ENCODE measurements at places on chromosomes 16 and 17. TPM values are rescaled to one million over a fixed set of nuclear protein-coding genes. Genes with fewer than 3 reads are reported as not detected.

Gene GPR139
- total RNA-seq, result not detected

Gene KRTAP3-1
- not detected for total RNA-seq

Gene CACNA1H
- 10.8 TPM for total RNA-seq

Gene HSD17B2
- 2.9 TPM for total RNA-seq

Gene WNT3
- 1.5 TPM for total RNA-seq

Gene MYL11
- total RNA-seq, result not detected

DNA sequence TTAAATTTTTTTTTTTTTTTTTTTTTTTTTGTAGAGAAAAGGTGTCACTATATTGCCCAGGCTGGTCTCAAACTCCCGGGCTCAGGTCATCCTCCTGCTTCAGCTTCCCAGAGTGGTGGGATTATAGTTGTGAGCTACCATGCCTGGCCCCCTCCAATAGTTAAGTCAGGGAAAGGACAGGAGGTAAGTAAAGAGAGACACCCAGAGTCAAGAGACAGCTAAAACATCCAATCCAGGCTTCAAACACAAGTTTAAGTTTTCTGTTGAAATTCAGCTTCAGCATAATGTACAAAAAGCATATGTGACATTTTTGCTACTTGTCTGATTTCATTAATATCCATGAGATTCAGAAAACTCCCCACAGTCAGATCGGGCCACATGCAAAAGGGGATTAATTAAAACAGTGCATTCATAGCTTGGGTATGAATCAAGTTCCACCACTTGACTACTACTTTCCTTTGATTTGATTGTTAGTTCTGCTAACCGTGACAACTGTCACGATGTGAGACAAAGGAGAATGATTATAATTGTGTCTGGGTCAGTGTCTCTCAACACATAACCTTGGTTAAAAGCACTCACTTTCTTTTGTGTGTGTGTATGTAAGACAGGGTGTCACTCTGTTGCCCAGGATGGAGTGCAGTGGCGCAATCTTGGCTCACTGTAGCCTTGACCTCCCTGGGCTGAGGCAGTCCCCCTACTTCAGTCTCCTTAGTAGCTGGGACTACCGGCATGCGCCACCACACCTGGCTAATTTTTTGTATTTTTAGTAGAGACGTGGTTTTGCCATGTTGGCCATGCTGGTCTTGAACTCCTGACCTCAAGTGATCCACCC is 184.9 kb downstream of the PARN start:
- DNase-seq, result no peak
- H3K4me3 ChIP-seq, result no peak overlapping the region

DNA sequence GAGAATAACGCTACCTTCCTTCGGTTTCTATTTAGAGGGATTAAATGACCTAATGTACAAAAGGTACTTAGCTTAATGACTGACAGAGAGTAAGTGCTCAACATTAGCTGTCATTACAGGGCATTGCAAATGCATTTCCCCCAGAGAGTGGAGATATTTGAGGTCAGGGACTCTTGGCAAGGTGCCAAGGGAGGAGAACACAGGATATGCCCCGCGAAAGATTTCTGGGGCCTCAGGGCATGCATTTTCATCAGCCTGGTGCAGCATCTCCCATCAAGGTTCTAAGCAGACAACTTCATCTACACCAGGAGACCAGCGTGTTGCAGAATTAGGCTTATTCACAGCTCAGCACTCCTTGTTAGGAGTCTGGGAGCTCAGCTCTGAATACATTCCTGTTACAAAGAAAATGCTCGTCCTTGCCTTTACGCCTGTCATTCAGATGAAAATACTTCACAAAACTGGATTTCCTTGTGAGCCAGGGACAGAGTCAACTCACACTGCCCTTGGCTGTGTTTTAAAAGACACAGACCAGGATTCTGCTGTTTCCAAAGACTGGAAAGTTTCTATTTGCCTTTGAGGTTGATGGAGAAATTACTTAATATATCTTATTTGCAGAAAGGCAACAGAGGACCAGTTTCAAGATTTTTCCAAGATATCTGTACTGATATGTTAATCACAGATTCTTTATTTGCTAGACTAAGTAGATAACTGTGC is 108.2 kb downstream of the VAT1L start:
- H3K27me3 ChIP-seq, result no peaks in the 10 kb centered on the region
- H3K36me3 ChIP-seq, result no peaks in the 10 kb centered on the region

GRCh38 chr17:77771145-77771544 is 187.4 kb upstream of the TNRC6C start:
- no peaks in the 10 kb centered on the region for H3K36me3 ChIP-seq
- H3K27me3 ChIP-seq, result no peaks in the 10 kb centered on the region
- H3K4me1 ChIP-seq, result no peaks in the 10 kb centered on the region
- H3K27ac ChIP-seq, result no peak overlapping the region

DNA sequence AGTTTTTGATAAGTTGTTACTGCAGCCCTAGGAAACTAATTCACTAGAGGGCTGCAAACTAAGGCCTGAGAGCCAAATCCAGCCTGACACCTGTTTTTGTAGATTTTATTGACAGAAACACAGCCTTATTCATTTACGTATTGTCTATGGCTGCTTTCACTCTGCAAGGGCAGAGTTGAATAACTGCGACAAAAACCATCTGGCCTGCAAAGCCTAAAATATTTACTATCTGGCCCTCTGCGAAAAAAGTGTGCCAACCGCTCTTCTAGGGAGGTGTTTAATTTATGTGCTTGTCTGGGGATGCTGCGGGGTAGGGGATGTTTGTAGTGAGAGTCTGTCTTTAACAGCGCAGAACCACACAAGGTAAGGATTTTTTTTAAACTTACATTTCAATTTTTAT is 165.0 kb upstream of the RBFOX1 start:
- no peak overlapping the region for H3K27ac ChIP-seq
- no peaks in the 10 kb centered on the region for H3K36me3 ChIP-seq
- H3K4me1 ChIP-seq, result no peaks in the 10 kb centered on the region
- no peak for DNase-seq

- no peaks in the 10 kb centered on the region for H3K36me3 ChIP-seq
- H3K27ac ChIP-seq, result no peak overlapping the region
- H3K4me1 ChIP-seq, result no peaks in the 10 kb centered on the region
- no peak overlapping the region for H3K4me3 ChIP-seq
- DNase-seq, result no peak
These were observed 88.1 kb downstream of the GOSR1 start for GRCh38 chr17:30565073-30565935.

DNA sequence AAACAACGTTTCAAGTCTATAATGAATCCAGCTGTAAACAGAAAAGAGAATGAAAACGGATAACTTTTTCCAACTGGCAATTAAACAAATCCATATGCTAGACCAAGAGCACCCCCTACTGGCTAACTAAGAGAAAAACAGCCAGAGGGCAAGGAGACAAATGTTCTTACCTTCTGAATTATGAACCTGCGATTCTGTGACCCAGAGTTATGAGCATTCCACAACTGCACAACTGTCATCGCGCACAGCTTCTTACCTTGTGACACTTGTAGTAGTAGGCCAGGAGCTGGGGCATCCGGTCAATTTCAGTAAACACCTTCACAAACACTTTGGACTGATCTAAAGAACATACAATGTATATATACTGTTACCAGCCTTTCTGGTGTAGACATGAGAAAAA is 18.6 kb downstream of the COG7 start:
- DNase-seq, result no peak
- peak overlapping the region; percentile 58 for H3K27ac ChIP-seq
- peaks cover 27% of the 10 kb centered on the region for H3K36me3 ChIP-seq
- no peaks in the 10 kb centered on the region for H3K27me3 ChIP-seq
- H3K4me1 ChIP-seq, result peaks cover 8% of the 10 kb centered on the region

- no peaks in the 10 kb centered on the region for H3K4me1 ChIP-seq
- H3K36me3 ChIP-seq, result no peaks in the 10 kb centered on the region
- no peak overlapping the region for H3K4me3 ChIP-seq
These were observed 365.2 kb downstream of the C16orf95 start for GRCh38 chr16:86951831-86952598.

- no peaks in the 10 kb centered on the region for H3K36me3 ChIP-seq
- no peaks in the 10 kb centered on the region for H3K4me1 ChIP-seq
- no peak for DNase-seq
- H3K4me3 ChIP-seq, result no peak overlapping the region
- H3K27ac ChIP-seq, result no peak overlapping the region
These were observed 2.8 kb upstream of the TNFRSF13B start for GRCh38 chr17:16974569-16975276.

DNA sequence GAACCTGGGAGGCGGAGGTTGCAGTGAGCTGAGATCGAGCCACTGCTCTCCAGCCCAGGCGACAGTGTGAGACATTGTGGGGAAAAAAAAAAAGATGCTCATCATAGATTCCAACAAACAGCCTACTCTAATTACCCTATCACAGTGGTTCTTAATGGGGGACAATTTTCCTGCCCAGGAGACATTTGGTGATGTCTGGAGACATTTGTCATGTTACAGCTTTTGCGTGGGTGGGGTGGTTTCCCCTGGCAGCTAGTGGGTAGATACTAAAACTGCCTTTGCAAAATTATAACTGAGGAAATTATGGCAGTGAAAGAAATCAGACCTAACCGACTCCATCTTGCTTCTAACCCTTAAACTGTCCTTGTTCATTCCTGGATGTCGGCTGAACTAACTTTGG is 92.5 kb upstream of the RBL2 start:
- DNase-seq, result no peak
- H3K27ac ChIP-seq, result no peak overlapping the region
- no peaks in the 10 kb centered on the region for H3K36me3 ChIP-seq
- H3K4me3 ChIP-seq, result no peak overlapping the region
- H3K4me1 ChIP-seq, result no peaks in the 10 kb centered on the region

DNA sequence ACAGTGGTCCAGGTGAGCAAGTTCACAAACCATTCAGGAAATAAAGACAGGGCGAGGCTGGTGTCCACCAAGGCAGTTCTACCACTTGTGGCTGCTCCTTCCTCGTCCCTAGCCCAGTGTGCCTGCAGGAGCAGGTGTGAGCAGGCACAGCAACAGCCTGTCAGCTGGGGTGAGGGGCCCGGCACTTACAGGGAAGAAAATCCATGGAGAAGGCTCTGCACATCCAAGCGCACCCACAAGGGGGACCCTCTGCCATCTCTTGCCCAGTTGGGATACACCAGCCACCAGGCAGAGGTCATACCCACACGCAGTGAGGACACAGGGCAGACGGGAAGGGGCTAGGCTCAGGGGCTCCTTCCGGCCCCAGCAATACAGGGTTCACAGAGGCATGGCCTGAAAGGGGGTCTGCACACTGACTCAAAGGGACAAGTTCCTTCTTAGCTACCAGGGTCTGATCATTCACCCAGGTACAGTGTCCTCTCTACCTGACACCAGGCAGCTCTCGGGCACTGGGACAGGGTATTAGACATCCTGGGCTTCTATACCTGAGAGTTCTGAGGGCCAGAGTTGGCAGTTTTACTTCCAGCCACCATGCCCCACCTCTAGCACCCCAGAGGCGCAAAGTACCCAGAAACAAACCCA is 27.0 kb downstream of the CDIP1 start:
- DNase-seq, result no peak
- H3K4me1 ChIP-seq, result peaks cover 46% of the 10 kb centered on the region
- H3K27me3 ChIP-seq, result no peaks in the 10 kb centered on the region
- H3K27ac ChIP-seq, result peak overlapping the region; percentile 31
- H3K36me3 ChIP-seq, result peaks cover 55% of the 10 kb centered on the region

DNA sequence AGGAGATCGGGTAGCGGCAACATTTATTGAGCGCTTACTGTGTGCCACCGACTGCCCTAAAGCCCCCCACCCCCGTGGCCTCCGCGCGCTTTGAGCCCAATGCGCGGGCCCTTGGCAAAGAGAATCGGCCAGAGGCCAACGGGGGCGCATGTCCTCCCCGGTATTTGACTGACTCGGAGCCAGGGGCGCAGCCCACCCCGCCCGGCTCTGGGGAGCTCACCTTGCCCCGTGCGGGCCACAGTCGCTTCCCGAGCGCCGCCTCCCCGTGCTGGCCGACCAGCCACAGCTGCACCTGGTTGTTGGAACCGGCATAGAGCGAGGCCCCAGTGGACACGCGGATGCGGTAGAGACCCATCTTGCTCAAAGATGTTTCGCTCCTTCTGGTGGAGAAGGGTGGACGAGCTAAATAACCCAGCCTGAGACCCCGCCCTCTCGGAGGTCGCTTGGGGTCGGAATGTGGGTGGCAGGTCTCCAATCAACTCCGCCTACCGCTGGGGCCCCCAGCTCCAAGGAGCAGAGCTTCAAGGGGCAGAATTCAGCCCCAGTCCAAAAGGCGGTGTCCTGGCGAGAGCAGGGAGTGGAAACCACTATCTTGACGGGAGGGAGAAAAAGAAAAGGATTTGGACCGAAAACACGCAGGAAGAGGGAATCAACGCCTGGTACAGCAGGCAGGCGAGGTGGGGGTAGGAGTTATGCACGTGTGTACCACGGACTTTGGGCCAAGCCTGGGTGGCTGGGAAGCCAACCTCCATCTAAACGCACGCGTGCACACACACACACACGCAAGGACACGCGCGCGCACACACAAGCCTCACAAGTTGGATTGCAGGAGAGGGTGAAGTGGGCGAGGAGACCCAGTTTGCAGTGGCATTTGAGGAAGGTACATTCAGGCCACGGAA is at the start of gene ALOX15:
Gene ALOX15 (minus strand): TSS at position 382 of the 899 bp plus-strand sequence. CDS start 27 bp downstream, at position 355.
- no peaks in the 10 kb centered on the region for H3K36me3 ChIP-seq
- H3K27ac ChIP-seq, result no peak within 1 kb of the TSS
- H3K27me3 ChIP-seq, result no peaks in the 10 kb centered on the region
- no peak within 1 kb of the TSS for H3K4me3 ChIP-seq
- DNase-seq, result no peak
- peaks cover 5% of the 10 kb centered on the region for H3K4me1 ChIP-seq

DNA sequence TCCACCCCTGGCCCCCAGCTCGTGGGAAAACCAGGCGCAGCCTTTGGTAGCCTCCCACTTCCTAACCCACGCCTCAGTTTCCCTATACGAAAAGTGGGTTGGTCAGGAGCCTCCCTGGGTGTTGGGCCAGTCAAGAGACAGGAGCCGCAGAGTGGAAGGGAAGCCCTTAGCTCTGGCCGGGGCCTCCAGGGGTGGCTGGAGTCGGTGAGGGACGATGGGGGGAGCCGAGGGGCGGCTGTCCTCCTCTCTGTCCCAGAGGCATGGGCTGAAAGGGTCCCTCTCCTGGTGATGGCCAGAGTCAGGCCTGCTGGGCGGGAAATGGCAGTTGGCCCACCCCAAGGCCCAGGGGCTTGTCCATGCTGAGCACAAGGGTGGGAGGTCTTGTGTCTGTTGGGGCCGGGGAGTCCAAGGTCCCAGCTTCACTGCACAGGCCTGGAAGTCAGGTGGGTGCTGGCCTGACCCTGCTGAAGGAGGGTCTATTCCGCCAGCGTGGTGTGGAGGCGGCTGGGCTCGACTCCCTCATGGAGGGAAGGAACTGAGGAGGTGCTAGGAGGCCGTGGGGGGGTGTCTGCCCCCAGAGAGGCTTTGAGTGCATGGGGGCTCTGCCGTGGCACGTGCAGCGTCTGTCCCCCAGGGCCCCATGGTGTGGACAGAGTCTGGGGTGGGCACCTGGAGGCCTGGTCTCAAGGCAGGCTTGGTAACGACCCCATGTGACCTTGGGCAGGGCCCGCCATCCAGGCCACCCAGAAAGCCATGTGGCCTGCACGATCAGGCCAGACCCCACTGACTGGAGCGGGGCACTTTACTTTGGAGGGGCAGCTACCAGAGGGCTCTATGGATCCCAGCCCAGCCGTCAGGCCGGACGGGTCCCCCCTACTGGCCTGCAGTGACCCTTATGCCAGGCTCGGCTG is 1.1 kb downstream of the SLC16A3 start:
- H3K27me3 ChIP-seq, result no peaks in the 10 kb centered on the region
- H3K4me3 ChIP-seq, result peak overlapping the region; percentile 63
- peaks cover 47% of the 10 kb centered on the region for H3K4me1 ChIP-seq

GRCh38 chr16:19127674-19128131 is 13.9 kb downstream of the ITPRIPL2 start:
- no peaks in the 10 kb centered on the region for H3K36me3 ChIP-seq
- H3K4me3 ChIP-seq, result no peak overlapping the region
- H3K27me3 ChIP-seq, result no peaks in the 10 kb centered on the region
- no peak for DNase-seq

- H3K27me3 ChIP-seq, result no peaks in the 10 kb centered on the region
- peaks cover 5% of the 10 kb centered on the region for H3K36me3 ChIP-seq
- H3K27ac ChIP-seq, result peak overlapping the region; percentile 93
- H3K4me3 ChIP-seq, result peak overlapping the region; percentile 9
- no peak for DNase-seq
These were observed 20.5 kb downstream of the CDC42EP4 start for GRCh38 chr17:73291260-73291801.
